ENCODE measurements at places on chromosomes 11 and 22. TPM values are rescaled to one million over a fixed set of nuclear protein-coding genes. Genes with fewer than 3 reads are reported as not detected.

- DNase-seq = no peak
Observed at GRCh38 chr22:37981282-37982011, 2.9 kb downstream of the SOX10 start.

- DNase-seq = no peak
Observed at GRCh38 chr11:122673701-122674100, 18.2 kb downstream of the UBASH3B start.

GRCh38 chr22:39493759-39494158 lies 8.3 kb upstream of the MIEF1 start:
- no peak for DNase-seq

- no peak for DNase-seq
Observed at GRCh38 chr11:63719987-63720386, 38.7 kb downstream of the RTN3 start.

DNA sequence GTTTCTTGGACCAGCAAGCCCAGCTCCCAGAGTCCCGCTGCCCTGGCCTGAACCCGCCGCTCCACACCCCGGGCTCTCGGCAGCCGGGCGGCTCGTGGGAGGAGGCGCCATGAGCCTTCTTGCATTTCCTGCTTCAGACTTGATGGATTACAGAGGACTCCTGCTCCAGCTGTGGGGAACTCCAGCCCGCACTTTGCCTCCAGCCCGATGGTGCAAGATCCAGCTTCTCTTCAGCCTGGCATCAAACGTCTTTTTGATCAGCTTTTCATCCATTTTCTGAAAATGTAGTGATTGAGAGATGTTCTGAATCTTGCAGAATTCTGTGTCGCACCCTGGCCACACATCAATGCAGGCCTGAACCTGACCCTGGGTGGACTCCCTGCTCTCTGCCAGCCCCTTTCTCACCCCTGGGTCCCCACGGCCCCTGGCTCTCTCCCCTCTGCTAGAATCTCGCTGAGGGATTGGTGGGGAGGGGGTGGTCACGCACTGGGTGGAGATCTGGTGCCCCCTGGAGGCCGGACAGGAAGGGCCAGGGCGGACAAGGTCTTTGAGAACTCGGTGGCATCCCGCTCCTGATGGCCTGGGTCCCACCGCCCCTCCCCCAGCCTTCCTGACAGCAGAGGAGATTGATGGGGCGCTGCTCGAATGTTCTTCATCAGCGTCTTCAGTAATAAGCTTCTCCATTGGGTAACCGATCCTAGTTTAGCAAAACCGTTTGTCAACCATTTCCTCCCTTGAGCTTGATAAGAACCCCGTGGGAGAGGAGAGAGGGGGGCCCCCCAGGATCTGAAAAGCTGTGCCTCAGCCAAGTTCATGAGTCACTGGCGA lies 12.1 kb upstream of the NFAM1 start:
- peak; percentile 88 for DNase-seq

- DNase-seq = no peak
Observed at GRCh38 chr22:38350444-38351359, 33.5 kb upstream of the CSNK1E start.

DNA sequence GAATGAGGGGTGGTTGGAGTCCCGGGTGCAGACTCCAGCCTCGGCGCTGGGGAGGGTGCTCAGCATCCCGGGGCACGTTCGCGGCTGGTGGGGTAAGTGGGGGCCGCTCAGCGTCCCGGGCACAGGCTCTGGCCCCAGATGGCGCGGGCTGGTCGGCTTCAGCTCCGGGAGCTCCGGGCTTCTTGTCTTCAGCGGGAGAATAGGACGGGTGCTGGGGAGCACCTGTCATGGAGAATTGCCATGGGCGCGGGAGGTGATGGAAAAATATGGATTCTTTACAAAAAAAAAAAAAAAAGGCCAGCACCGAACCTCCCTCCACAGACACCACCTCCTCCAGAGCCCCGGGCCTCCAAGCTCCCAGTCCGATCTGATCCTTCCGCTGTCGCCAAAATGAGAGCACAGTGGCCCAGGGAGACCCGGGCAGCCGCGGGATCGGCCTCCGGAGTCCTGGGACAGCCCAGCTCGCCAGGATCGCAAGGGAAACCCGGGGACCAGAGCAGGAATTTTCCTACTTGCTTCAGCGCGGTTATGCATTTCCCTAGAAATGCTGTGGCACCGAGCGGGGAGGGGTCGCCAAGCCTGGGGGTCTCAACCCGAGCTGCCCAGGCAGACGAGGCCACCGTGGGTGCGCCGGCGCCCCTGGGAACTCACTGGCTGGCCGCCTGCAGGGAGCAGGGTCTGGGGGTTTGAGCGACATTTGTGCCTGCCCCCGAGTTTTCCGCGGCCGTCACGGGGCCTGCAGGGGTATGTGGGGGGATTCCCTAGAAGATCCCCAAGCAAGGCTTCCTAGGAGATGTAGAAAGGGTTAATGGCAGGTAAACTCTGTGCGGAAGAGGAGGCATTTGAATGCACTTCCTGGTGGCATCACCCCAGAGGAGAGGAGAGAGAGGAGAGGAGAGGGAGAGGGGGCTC lies 1336.9 kb downstream of the BRD1 start:
- no peak for DNase-seq

- DNase-seq = no peak
Observed at GRCh38 chr11:120343429-120343828, 7.2 kb downstream of the ARHGEF12 start.

GRCh38 chr11:133559833-133560471 lies 27.7 kb upstream of the OPCML start:
- DNase-seq = no peak

DNA sequence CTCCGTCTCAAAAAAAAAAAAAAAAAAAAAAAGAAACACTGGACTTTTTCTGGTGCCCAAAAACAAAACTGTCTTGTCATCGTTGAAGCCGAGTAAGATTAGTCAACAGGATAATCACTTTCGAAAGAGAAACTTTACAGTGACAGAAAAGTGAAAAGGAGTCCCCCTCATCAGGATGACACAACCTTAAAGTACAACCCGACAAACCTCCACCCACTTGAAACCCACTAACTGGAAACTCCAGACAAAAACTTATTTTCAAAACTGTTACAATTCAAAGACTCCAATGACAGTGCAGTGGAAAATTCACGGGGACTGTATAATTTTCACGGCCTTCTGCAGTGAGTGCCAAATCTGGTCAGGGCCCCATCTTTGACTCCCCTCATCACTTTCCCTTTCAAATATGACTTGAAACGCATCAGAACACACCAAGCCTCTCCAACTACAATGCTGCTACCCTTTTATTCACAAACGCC lies 1.3 kb downstream of the DENND5A start:
- no peak for DNase-seq

GRCh38 chr11:77800449-77800848 lies 20.1 kb downstream of the RSF1 start:
- DNase-seq = no peak

- DNase-seq = no peak
Observed at GRCh38 chr22:46077669-46078099, 72.6 kb upstream of the PPARA start.

- no peak for DNase-seq
Observed at GRCh38 chr11:109853156-109853776, 239.9 kb upstream of the ZC3H12C start.

GRCh38 chr22:38219632-38220031 lies 17.8 kb downstream of the MAFF start:
- no peak for DNase-seq

GRCh38 chr22:45917146-45917545 lies 59.8 kb downstream of the WNT7B start:
- DNase-seq = no peak

GRCh38 chr11:119918347-119918746 lies 189.3 kb upstream of the NECTIN1 start:
- DNase-seq = no peak

- no peak for DNase-seq
Observed at GRCh38 chr11:70476669-70477068, 78.3 kb downstream of the CTTN start.

GRCh38 chr22:37146507-37147180 lies 3.1 kb downstream of the IL2RB start:
- DNase-seq = no peak

- no peak for DNase-seq
Observed at GRCh38 chr11:110654456-110654855, 57.8 kb downstream of the ARHGAP20 start.

DNA sequence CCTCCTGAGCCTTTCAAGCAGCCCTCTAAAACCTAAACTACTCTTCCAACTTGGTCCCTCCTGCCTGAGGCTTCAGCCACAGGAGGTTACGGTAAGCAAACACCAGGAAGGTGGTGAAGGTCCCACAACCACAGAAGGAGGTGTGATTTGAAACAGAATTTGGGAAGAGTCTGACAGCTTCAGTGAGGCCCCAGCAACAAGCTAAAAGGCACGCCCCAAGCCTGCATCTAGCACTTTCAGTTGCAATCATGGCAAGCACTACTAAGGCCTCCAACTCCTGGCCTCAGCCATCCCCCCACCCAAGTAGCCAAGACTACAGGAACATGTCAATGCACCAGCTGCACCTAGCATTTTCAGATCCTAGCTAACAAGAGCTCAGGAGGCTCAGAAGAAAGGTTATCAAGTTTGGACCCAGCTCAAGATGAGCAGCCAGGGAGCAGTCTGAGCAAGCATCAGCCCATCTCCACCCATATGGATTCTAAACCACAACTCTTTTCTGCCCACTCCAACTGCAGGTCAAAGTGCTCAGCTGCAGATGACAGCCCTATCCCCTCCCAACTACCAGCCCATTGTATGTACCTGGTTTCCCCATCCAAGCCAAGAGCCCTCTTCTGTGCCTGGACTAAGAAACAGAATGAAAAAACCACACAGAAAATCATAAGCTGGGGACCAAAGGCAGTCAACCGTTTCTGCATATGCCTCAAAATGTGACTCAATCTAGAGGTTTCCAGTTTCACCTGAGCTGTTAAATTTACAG lies 10.4 kb upstream of the AHNAK start:
- DNase-seq = no peak

DNA sequence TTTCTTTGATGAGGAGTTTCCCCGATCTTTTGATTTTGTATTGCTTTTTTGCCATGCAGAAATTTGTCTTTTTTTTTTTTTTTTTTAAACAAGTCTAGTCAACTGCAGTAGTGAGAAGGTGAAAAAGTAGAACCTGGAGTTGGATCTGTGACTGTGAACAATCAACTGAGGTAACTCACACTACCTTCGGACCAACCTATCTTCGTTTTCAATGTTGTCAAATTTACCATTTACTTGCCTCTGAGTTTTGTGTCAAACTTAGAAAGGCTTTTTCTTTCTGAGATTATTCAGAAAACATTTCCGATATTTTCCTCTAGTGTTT lies 20.5 kb downstream of the KLHL22 start:
- no peak for DNase-seq

- DNase-seq = no peak
Observed at GRCh38 chr11:128487978-128488377, 99.4 kb downstream of the ETS1 start.

The SYTL2 gene
- total RNA-seq = 10.3 TPM

The NXPE1 gene
- total RNA-seq = not detected

The TRIM51 gene
- total RNA-seq = not detected

The CFAP300 gene
- 3.3 TPM for total RNA-seq

The PRODH gene
- 1.7 TPM for total RNA-seq

The OR51E2 gene
- 0.11 TPM for total RNA-seq

The SLC22A9 gene
- total RNA-seq = not detected

The MS4A6A gene
- not detected for total RNA-seq

The POU2AF2 gene
- not detected for total RNA-seq

The LMNTD2 gene
- 16.5 TPM for total RNA-seq

The HIC2 gene
- total RNA-seq = 27.3 TPM
